ENCODE measurements at places on chromosomes 16 and 17.

GRCh38 chr16:82881516-82881915 is 254.7 kb downstream of the CDH13 start:
- DNase-seq = no peak

DNA sequence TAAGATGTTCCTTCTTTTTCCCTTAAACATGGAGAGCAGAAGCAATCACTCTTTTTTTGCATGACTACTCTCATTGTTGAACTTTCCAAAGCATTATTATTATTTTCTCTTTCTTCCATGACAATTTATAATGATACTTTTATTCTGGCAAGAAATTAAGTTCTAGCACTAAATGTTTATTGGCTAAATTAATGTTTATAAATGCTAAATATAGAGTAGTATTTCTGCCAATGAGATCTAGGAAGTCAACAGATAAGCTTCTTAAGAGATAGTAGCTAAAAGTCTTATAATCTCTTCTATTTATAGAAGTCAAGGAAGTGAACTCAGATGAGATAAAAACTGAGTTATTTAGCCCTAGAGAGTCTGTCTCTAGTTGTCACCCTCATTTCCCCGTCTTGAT is 920.1 kb downstream of the KCNJ2 start:
- DNase-seq = no peak

- peak; percentile 37 for DNase-seq
Observed at GRCh38 chr16:54282202-54282927, 4.2 kb downstream of the IRX3 start.

DNA sequence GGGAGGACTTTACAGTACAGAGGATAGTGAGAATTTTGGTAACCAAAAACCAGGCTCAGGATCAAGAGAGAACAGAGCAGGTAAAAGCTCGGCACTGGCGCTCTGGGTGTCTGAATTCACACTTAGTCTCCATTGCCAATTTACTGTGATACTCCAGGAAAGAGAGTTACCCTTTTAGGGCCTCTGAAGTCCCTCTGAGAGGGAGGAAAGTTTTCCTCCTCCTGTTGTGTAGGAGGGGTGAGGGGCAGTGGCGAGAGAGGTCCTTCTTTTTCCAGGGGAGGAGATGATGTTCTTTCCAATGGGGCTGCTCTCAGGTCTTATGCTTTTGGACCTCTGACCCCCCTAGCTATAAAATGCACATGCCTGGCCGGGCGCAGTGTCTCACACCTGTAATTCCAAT is 5.4 kb upstream of the TNS4 start:
- no peak for DNase-seq

DNA sequence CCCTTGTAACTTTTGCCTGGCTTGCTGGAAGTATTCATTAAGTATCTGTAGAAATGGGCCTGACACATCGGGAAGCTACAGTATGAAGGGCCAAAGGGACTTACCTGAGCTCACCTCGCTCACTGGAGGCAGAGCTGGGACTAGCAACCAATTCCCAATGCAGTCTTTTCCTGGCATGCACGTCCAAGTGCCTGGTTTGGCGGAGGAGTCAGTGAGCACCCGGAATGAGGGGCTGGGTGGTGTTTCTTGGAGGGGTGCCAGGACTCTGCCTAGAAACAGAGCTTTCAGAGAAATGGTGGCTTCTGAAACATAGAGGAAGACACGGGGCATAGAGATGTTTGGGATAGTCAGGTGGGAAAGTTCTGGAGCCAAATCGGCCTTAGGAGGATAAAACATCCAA is 18.4 kb upstream of the GPRC5C start:
- no peak for DNase-seq

- DNase-seq = peak; percentile 73
Observed at GRCh38 chr17:76458580-76459490, 5.9 kb upstream of the UBE2O start.

DNA sequence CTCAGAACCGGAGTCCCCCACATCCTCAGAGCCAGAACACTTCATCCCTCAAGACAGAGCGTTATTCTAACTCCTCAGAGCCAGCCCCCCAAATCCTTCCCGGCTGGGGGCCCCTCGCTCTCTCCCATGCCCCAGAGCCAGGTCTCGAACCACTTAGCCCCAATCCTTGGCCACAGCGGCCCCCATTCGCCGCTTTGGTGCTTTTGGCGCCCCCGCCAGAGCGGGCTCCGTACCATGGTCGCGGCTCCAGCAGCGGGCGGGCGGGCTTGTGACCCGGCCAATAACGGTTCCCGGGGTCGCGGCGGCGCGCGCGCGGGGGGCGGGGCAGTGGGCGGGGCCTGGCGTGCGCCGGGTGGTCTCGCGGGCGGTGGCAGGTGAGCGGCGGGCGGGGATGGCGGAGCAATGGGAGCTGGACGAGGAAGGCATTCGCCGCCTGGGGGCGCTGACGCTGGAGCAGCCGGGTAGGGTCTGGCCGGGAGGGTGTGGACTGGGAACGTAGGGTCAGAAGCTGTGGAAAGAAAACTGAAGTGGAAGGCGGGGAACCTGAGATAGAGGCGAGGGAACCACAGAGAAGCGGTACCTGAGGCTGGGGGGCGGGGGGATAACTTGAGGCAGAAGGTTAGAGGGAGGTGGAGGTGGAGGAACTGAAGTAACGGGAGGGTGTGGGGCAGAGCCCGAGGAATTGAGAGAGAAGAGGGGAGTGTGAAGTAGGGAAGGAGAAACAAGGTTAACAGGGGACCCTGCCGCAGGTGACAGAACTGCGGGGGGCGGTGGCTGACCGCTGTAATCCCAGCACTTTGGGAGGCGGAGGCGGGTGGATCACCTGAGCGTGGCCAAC is at the start of the genes KCTD19 and LRRC36:
Gene KCTD19 (minus strand): TSS at position 270 of the 838 bp plus-strand sequence. CDS start 34 bp downstream, at position 236.
Gene LRRC36 (plus strand): TSS at position 344 of the 838 bp plus-strand sequence. CDS start 48 bp downstream, at position 392.
- DNase-seq = no peak

- DNase-seq = peak; percentile 19
Observed at GRCh38 chr17:30958187-30958586, 12.7 kb upstream of the RNF135 start.

- DNase-seq = no peak
Observed at GRCh38 chr16:84524346-84524920, 20.0 kb upstream of the MEAK7 start.

DNA sequence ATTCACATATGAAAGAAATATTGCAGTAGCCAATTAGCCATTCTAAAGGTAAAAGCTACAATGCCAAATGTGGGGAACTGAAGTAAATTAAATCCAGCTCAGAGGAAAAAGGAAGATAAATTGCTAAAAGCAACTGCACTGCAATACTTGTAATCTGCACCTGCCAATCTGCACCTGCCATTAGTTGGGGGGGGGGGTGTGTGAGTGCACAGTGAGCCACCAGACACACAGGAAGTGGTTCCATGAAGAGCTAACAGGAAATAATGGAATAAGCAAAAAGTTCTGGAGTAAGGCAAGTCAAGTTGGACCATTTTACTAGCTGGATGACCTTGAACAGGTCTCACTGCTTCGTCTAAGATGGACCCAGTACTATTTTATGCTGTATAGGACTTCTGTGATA is 191.8 kb downstream of the PARN start:
- DNase-seq = no peak

GRCh38 chr17:45146890-45147580 is 1.2 kb upstream of the HEXIM1 start:
- peak; percentile 79 for DNase-seq

DNA sequence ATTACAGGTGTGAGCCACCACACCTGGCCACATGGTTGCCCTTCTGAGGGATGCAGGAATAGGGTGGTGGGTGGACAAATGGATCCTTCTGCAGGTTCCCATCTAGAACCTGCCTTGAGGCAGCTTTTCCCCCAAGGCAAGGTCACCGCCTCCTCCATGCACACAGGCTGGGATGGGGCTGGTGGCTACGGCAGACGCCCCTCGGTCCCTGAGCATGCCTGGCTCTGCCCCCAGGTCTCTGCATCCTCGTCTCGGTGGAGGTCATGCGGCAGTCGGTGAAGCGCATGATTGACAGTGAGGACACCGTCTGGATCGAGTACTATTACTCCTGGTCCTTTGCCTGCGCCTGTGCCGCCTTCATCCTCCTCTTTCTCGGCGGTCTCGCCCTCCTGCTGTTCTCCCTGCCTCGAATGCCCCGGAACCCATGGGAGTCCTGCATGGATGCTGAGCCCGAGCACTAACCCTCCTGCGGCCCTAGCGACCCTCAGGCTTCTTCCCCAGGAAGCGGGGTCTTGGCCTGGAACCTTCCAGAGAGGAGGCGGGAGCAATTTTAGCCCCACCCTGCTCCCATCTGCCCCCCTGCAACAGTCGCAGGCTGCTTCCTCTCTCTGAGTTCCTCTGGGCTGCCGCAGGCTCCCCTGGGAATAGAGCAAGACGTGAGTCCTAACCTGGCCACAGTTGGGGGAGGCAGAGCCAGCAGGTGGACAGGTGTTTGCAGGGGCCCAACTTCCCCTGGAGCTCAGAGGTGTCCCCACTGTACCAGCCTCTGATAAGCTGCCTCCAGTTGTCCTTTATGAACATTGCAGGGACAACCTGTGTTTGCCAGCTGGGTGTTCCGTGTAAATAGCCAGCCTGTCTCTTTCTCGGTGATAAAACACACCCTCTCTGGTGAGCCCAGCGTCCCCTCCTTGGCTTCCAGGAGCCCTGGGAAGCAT is 11.7 kb downstream of the CACNG1 start:
- DNase-seq = no peak

DNA sequence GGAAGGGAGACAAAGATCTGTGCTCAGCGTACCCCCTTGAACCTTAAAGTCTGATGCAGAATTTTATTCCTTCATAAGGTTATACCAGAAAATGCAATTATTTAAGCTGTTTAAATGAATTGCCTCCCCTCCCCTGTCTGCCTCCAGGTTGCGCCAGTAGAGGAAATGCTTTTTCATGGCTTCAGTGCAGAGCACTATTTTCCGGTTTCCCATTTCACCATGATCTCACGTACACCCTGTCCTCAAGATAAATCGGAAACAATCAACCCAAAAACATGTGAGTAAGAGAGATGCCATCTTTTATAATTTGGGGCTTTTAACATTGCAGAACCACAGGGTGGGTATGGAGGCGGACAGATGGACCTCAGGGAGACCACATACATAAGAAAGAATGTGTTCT is 15.5 kb downstream of the IQCK start:
- DNase-seq = no peak

DNA sequence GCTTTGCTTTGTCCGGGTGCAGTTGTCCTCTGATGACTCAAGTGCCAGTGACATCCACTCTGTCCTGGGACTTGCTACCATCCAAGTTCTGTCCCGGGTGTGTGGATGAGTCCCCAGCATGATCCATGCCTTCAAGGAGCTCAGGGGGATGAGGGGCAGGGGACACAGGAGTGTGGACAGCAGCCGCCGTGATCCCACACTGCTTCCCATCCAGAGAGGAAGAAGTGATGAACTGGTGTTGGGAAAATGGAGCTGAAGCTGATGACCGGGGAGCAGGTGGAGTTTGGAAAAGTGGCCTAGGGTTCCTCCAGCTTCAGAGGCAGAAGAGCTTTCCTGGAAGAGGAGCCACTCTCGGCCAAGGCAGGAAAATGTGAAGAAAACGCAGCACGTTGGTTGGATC is 249.6 kb upstream of the TNRC6C start:
- no peak for DNase-seq

DNA sequence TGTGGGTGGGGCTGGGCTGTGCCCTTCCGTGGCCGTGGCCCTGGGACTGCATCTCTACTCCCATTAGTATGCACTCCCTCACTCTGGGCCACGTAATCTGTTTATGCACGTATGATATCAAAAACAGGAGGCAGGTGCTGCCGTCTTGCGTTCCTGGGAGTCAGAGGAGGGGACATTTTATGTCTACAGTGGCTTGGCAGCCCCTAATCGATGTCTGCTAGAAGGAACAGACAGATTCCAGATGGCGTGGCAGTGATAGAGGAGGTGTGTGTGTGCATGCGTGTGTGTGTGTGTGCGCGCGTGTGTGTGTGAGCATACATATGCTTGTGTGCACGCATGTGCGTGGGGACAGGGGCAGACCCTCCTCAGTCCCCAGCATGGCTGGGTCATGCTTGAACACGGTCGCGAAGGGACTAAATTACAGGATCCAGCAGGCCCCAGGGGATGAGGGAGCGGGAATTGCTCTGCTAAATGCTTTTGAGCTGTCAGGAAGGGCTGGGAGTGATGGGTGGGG is 44.7 kb downstream of the SREBF1 start:
- DNase-seq = no peak

- DNase-seq = peak; percentile 74
Observed at GRCh38 chr17:41464682-41465081, 2.5 kb downstream of the KRT32 start.

DNA sequence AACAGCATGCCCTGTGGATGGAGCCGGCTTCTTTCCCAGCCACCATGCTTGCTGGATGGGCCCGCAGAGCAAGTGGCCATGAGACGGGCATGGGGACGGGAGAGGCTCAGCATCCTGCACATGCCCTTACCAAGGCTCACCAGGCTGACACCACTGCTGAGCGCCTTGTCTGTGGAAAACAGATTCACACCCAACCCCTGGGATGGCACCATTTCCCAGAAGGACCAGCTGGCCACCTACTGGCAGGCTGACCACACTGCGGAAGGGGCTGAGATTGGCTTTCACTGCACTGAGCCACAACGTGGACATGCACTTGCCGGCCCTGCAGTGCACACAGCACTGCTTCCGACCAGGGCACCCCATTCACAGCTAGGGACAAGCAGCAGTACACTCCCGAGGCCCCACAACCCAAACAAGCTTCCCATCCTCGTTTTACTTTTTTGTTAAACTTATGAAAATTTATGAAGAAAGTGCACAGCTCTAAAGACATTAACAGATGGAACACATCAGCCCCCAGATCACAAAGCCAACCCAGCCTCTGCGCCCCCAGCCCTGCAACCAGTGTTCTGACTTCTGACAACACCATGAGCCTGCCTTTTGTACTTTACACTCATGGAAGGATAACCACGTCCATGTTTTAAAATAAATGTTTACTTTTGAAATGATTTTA is 13.9 kb upstream of the KRTAP17-1 start:
- peak; percentile 47 for DNase-seq

DNA sequence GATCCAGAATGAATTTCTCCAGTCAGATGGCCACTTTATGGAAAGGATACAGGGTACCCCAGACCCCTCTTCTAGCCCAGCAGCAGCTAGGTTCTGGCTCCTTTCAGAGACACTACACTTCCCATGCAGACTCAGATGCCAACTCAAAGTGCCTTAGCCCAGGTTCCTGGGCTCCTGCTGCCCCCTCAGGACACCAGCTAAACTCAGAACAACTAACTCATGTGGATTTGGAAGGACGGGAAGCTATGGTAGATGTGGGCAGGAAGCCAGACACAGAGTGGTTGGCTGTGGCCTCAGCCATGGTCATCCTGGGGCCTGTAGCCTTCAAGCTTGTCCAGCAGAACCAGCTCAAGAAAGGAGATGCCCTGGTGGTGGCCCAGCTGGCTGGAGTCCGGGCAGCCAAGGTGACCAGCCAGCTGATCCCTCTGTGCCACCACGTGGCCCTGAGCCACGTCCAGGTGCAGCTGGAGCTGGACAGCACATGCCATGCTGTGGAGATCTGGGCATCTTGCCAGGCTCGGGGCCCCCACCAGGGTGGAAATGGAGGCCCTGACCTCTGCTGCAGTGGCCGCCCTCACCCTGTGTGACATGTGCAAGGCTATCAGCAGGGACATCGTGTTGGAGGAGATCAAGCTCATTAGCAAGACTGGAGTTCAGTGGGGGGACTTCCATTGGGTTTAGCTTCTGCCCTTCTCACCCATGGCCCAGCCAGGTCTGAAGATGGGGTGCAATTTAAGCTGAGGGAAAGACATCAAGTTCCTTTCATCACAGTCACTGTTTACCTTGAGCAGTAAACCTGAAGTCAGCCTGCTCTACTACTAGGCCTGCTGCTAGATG is 111.8 kb downstream of the N4BP1 start:
- DNase-seq = no peak
